ENCODE measurements at places on chromosomes 7 and 10. TPM values are rescaled to one million over a fixed set of nuclear protein-coding genes. Genes with fewer than 3 reads are reported as not detected.

DNA sequence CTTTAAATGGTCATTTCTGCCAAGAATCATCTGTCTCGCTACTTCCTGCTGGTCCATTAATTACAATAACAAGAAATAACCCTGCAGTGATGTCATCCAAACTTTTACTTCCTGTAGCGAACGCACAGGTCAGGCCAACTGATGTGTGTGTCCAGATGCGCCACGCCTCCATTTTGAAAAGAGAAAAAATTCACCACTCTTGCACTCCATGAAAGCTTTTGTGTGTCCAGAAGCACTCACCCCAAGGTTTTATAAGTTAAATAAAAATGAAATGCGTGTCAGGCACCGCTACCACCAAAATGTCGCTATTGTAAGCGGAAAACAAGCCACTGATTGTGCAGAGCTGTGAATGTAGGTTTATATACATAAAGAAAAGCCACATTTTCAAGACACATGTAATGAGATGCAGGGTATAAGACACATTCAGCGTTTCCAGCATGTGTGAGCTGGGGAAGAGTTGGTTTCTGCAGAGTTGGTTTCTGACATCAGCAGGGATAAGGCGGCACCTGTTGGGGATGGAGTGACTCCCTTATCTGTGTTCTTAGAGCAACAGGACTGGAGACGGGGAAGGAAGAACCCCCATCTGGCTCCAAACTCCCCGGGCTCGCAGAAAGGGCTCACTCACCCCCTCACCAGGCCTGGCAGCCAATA, 83.3 kb downstream of the CTBP2 start:
- H3K4me3 ChIP-seq, result no peak overlapping the region
- H3K36me3 ChIP-seq, result peaks cover 9% of the 10 kb centered on the region
- H3K4me1 ChIP-seq, result peaks cover 25% of the 10 kb centered on the region
- no peaks in the 10 kb centered on the region for H3K27me3 ChIP-seq

- H3K27ac ChIP-seq, result no peak overlapping the region
- H3K4me3 ChIP-seq, result no peak overlapping the region
- no peaks in the 10 kb centered on the region for H3K4me1 ChIP-seq
- no peak for DNase-seq
- no peaks in the 10 kb centered on the region for H3K36me3 ChIP-seq
Observed at GRCh38 chr10:48627984-48628609, 23.2 kb upstream of the ARHGAP22 start.

DNA sequence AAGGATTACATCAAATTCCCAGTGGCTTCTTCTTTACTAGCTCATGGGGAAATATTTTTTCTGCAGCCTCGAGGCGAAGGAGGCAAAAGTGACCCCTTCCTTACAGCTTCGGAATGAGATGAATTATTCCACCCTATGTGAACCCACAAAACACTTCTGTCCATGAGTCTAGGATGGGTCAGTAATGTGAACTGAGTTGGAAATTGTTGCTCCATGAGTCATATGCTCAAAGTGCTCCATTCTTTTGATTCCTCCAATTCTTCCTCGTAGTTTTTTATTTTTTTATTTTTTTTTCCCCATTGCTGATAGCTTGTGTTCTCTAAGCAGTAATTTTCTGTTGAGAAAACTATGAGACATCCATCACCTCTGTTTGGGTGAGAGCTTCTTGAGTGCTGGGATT, 31.7 kb upstream of the FAM204A start:
- H3K27me3 ChIP-seq, result no peaks in the 10 kb centered on the region
- H3K4me3 ChIP-seq, result no peak overlapping the region
- no peaks in the 10 kb centered on the region for H3K36me3 ChIP-seq
- no peak overlapping the region for H3K27ac ChIP-seq
- DNase-seq, result no peak
- no peaks in the 10 kb centered on the region for H3K4me1 ChIP-seq

MSMB gene
- total RNA-seq, result not detected

HOXA10 gene
- total RNA-seq, result not detected

All from heart left ventricle (tissue), 16 donors.